ENCODE measurements at places on chromosomes 13 and 19.

DNA sequence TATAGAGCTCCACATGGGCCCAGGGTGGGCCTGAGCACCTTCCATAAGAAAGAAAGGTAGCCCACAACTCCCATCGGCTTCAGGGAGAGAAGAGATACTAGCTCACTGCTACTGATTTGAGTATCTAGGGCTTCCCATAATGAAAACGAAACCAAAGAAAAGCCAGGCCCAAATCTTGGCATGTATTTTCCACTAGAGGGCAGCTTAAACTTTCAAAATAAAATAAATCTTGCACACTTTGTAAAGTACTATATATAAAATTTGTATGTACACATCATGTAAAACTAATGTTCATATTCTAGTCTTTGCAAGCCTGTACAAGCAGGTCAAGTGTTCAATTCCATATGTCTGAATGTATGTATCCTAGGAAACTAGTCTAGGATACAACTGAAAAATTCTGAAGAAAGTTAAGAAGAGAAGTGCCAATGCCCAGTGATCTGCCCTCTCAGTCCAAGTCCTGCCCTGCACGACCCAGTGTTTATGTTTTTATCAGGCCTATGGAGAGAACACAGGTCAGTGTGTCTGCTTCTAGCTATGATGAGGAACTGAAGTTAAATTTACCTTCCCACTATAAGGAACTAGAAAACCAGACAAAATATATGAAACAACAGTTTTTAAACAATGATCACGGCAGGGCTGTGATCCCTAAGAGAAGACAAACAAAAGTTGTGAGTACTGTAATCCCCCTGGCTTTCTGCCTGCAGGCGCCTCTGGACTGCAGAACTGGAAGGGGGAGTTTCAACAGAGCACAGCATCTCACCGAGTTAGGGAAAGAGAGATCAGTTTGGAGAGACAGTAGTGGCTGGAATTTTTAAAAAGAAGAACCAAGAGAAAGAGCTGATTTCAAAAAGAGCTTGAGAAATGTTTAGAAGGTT lies 475.7 kb downstream of the UQCRFS1 start:
- no peak for DNase-seq

GRCh38 chr19:11705474-11705873 lies 33.3 kb downstream of the ZNF823 start:
- no peak for DNase-seq

- DNase-seq = peak; percentile 95
These were observed 2.3 kb downstream of the JUNB start for GRCh38 chr19:12793290-12794195.

GRCh38 chr13:57634839-57635165 lies 3.3 kb downstream of the PCDH17 start:
- peak; percentile 3 for DNase-seq

Measured in stimulated activated CD4-positive, alpha-beta T cell treated with anti-CD3 and anti-CD28 coated beads, Interleukin-15, amount 100 ng/mL, for 24 hours (primary cell).